ENCODE measurements at places on chromosomes 5 and 9.

DNA sequence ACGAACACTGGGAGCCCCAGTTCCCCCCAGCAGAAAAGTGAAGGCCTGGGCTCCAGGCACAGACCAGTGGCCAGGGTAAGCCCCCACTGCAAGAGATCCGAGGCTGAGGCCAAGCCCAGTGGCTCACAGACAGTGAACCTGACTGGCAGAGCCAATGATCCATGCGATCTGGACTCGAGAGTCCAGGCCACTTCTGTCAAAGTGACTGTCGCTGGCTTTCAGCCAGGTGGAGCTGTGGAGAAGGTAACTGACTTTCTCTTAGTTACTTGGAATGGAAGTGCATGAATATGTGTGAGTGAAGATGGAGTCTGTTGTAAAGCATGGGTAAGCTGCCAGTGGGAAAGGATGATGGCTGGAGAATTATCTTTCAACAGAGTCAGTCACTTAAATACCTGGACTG lies 99.7 kb downstream of the GOLPH3 start:
- DNase-seq: peak; percentile 51

DNA sequence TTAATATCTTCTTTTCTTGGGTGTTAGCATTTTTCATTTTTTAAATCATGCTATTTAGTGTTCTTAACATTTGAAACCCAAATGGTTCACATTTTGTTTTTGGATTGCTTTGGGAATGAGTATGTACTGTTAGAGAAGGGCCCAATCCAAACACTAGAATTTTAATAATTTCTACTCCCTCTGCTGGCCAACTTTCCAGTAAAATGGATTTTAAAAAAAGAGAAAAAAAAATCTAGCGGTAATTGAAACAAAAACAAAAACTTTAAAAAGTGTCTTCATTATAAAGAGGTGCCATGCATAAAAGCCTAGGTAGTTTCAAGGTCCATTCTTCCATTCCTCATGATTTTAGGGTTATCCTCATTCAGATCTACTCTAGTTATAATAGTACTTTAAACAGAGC lies 32.1 kb upstream of the RICTOR start:
- DNase-seq: no peak

DNA sequence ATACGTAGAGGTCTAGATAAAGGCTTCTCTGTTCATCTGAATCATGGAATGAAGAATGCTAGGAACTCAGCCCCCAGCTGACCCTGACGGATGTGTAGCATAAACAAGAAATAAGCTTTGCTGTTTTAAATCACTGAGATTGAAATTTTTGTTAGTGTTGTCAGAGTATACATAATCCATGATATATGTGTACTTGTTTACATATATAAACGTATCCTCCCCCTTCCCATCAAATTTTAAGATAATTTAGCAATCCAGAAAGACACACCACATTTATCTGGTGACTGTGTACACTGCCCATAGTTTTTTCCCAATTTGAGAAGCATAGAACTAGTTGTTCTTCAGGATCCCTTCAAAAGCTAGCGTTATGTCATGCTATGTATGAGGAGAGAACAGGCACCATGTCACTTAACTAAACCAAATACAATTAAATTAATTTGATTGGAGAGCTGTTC lies 80.8 kb upstream of the OSMR start:
- no peak for DNase-seq

DNA sequence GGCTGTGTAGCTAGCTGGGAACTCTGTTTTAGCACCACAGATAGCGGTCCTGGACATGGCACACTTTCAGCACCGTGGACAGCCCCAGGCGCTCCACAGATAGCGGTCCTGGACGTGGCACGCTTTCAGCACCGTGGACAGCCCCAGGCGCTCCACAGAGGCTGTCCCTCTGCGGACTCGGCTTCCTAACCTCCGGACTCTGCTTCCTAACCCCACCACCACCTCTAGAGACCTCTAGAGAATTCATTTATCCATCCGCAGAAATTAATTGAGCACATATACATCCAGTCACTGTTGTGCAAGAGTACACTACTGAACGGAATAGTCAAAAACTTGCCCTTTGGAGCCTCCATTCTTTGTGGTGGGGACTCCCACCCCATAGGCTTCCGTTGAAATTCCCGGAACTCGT lies 27.4 kb downstream of the UNC5A start:
- DNase-seq: peak; percentile 93

DNA sequence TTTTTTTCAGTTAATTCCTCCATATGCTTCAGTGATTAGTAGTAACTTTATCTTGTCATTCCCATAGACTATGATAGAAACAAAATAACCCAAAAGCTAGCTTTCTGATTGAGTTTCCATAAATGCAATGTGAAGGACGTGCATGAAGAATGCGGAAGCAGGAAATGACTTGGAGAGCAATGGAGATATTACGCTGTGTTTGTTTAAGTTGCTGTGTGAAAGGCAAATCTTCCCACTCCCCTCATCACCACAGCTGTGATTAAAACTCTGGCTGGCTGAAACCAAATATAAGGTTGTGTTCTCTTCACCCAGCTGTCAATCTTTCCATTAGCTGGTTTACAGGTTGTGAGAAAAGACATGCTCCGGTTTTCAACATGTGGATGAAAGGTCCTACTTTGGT lies 83.9 kb downstream of the NR2F1-AS1 start:
- no peak for DNase-seq

- no peak for DNase-seq
These were observed at the start of gene TIFAB for GRCh38 chr5:135452321-135453030. Gene TIFAB (minus strand): TSS chr5:135452351. CDS start chr5:135449939, 2,412 bp downstream.

GRCh38 chr5:1337489-1338195 lies 7.3 kb downstream of the CLPTM1L start:
- no peak for DNase-seq

DNA sequence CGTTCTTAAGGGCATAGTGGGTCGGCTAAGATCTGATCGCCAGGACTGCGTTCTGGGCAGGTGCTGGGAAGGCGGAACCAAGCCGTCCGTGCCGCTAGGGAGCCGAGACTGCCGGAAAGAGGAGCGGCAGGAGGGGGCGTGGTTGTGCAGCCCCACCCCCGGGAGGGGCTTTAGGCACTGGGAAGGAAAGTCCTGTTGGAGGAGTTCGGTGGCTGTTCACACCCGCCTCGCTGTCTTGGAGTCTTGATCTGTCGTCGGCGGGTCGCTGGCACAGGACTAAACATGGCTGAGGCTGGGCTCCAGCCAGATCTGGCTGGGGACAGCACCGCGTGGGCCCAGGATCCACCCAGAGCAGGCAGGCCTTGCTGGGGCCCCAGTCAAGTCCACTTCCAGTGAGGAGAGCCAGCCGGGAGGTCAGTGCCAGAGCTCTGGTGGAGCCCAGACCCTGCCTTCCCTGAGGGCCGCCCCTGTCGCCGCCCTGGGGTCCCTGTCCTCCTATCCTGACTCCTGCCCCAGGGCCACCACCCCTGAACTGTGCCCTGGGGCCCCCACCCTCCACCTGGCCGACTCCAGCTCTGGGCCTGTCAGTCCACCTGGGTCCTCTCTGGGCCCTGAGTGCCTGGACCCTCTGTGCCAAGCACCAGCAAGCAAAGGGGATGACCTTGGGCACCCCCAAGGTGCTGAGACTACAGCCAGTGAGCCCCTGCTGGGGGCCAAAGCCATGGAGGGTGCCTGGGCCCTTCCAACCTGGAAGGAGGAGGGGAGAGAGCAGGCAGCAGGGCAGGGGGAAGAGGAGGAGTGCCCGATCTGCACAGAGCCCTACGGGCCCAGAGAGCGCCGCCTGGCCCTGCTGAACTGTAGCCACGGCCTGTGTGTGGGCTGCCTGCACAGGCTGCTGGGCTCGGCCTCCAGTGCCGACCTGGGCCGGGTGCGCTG lies 4.5 kb downstream of the RNF208 start:
- peak; percentile 97 for DNase-seq

DNA sequence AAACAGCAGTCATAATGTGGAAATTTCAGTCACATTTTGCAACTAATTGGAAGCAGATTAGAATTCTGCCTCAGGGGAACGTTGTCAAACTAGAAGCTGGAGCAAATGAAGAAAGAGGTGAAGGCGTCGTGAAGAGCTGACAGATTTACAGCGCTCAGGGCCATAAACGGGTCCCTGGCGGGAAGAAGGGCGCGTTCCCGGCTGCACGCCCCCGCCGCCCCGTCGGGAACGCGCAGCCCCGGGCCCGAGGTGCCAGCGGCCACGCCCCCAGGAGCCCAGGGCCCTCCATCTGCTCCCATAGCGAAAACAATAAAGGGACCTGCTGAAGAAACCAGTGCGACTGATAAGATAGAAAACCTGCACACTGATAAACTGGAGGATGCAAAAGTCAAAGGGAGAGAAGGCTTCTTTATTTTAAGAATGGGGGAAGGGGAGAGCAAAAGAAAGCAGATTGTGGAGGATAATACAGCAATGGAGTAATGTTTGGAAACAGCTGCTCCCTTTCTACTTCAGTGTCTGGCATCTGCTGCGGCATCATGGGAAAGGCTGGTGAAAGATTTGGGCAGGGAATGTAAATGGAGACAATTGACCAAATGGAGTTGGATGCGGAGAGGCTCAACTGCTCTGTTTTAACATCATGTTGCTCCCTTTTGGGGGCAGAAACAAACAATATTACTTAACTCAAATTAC lies 11.1 kb downstream of the ZNF608 start:
- DNase-seq: peak; percentile 94

GRCh38 chr5:107652839-107653607 lies 17.7 kb downstream of the EFNA5 start:
- no peak for DNase-seq

GRCh38 chr5:52735139-52735538 lies 52.6 kb upstream of the ITGA1 start:
- DNase-seq: no peak

- DNase-seq: no peak
These were observed 61.7 kb upstream of the TAF11L2 start for GRCh38 chr5:17436350-17436749.

DNA sequence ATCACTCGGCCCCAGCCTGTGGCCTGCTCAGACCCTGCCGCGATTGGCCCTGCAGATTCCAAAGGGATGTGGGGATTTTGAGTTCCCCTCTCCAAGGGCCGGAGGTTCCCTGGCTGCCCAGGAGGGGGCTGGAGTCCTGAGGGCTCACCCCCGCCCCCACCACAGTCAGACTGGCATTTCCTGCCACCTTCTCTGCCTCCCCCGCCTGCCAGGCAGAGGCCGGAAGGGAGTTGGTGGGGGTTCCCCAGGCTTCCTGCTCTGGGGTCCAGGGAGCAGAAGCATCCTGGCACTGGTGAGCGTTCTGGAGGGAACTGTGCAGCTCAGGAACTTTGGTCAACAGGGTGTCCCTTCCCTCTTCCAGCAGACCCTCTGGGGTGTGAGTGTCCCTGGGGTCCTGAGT lies 70.6 kb downstream of the RXRA start:
- peak; percentile 68 for DNase-seq

DNA sequence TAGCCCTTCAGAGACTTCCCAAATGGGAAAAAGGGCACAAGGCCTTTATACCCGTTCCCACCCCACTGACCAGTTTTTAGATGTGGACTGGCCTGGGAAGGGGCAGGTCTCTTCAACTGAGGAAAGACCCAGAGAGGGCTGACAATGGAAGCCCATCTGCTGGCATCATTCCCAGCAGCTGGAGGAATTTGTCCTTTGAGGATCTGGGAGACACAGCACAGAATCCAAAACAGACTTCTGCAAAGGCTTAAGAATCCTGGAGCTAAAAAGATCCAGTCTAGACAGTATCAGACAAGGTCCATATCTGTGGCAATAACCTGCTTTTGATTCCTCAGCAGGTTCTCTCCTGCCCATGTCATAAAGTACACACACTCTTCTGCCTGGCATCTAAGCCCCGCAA lies 329.2 kb downstream of the TMEM167A start:
- DNase-seq: no peak

GRCh38 chr5:173789031-173789920 lies 98.9 kb upstream of the CPEB4 start:
- DNase-seq: no peak

DNA sequence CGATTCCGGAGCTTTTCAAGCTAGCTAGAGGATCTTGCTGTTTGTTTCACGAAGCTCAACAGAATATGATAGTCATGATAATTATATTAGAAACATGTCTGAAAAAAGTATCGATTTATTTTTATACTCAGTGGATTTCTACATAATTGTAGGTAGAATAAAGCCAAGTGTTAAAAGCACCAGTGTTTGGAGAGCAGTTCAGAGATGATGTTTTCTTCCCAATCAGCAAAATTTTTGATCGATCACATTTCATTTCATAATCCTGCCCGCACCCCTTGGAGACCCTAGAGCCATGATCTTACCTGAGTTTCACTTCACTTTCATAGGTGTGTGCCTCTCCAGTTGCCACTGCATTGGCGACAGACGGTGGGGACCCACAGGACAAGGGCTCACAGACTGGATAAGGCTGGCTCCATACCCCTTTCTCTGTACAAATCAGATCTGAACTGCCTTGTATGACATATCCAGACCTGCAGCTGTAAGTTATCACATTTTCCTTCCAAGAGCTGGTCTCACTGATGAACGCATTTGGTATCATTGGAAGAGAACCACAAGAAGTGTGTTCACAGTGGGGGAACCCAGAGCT lies 68.3 kb upstream of the TXNDC8 start:
- DNase-seq: no peak

DNA sequence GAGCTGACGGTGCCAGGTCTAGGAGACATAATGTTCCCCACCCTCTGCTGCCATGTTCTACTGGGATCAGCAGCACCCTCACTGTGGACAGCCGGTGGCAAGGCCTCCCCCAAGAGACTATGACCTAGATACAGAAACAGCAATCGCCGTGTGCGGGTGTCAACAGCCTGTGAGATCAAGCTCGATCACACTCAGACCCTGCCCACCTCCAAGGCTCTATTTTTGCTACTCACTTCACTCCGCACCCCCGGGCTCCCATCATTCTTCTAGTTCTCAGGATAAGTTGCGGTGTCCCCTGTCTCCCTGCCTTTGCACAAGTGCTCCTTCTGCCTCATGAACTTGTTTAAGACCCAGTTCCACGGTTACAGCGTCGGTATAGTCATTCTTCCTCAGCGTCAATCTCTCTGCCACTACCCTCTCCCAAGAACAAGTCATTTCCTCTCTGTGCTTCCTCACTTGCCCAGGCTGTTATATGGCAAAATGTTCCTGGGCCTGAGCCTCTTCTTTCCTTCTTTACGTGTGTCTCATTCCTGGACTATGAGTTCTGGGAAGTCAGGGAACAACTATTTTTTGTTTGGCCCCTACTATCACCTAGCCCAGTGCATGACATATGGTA lies 5.4 kb upstream of the DOCK8 start:
- no peak for DNase-seq

All from H7 (cell line).